ENCODE measurements at places on chromosomes 2 and 18.

- DNase-seq, result no peak
These were observed 124.1 kb downstream of the EN1 start for GRCh38 chr2:118723394-118723793.

- DNase-seq, result no peak
These were observed 156.7 kb downstream of the TPO start for GRCh38 chr2:1569879-1570450.

- no peak for DNase-seq
These were observed 818.6 kb downstream of the SUCLG1 start for GRCh38 chr2:83640506-83640905.

DNA sequence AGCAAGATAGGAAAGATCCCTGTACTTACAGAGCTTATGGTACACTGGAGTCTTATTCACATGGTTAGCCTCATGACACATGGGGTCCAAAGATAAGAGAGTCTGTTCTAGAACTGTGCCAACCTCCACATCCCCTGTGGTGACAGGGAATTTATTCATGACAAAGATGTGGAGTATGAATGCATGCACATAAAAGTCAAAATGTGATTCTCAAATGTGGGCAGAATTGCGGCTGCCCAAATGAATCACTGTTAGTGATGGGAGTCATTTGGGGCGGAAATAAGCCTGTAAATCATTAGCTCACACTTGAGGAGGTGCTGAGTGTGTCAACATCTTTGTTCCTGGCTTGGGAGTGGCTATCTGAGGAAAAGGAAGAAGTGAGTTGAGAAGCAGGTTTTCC lies 560.6 kb downstream of the SLC4A3 start:
- DNase-seq, result no peak

GRCh38 chr2:24239553-24239952 lies 64.7 kb downstream of the FAM228A start:
- no peak for DNase-seq
